T-helper 1 cell treated with Interleukin-12 subunit alpha and Interleukin-12 subunit beta and Interleukin-4 antibody, amounts not matched to agents 30 ng/mL and 1 ng/mL, for 36 hours (primary cell): ENCODE measurements at places on chromosomes 11 and 22. TPM values are rescaled to one million over a fixed set of nuclear protein-coding genes. Genes with fewer than 3 reads are reported as not detected.

GDPD5 gene
- 23.7 and 25.9 TPM in 2 replicates for total RNA-seq

CDON gene
- total RNA-seq, result 0.83 and 2.2 TPM in 2 replicates

FAM181B gene
- not detected in 2 replicates for total RNA-seq

APOL3 gene
- 221 and 234 TPM in 2 replicates for total RNA-seq

POTEH gene
- not detected in 2 replicates for total RNA-seq

SERPING1 gene
- 0.22 and 0.93 TPM in 2 replicates for total RNA-seq

ARHGAP32 gene
- 3.0 TPM in 2 replicates for total RNA-seq

RIMBP3B gene
- total RNA-seq, result 0.07 and 0.22 TPM in 2 replicates

APOBEC3B gene
- total RNA-seq, result 18.9 and 20.2 TPM in 2 replicates
